ENCODE measurements at places on chromosomes 2 and 18. TPM values are rescaled to one million over a fixed set of nuclear protein-coding genes. Genes with fewer than 3 reads are reported as not detected.

The FIGN gene
- total RNA-seq: under 0.01 TPM

The RGPD8 gene
- 9.4 TPM for total RNA-seq

The XPO1 gene
- 68.9 TPM for total RNA-seq

The LIMS1 gene
- 198 TPM for total RNA-seq

The XDH gene
- total RNA-seq: 0.54 TPM

The TUBA4B gene
- total RNA-seq: not detected

GRCh38 chr2:212177724-212178123 lies 360.9 kb downstream of the ERBB4 start:
- DNase-seq: no peak

- DNase-seq: no peak
These were observed 32.4 kb upstream of the NCK2 start for GRCh38 chr2:105712166-105712915.

DNA sequence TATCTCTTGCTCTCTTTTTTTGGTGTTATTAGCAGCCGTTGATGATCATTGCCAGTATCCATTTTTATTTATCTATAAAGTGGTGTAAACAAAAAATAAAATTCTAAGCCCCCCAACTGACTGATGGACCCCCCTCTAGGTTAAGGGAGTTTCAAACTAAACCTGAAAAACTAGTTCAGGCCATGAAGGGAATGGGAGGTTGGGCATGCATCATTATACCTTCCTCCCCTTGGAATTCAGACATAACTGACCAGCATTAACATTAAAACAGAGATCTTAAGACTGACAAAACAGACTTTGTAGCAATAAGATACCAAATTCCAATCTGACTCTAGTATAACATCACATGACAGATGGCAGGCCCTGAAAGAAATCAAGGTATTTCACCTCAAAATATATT lies 20.2 kb downstream of the RALBP1 start:
- DNase-seq: no peak

DNA sequence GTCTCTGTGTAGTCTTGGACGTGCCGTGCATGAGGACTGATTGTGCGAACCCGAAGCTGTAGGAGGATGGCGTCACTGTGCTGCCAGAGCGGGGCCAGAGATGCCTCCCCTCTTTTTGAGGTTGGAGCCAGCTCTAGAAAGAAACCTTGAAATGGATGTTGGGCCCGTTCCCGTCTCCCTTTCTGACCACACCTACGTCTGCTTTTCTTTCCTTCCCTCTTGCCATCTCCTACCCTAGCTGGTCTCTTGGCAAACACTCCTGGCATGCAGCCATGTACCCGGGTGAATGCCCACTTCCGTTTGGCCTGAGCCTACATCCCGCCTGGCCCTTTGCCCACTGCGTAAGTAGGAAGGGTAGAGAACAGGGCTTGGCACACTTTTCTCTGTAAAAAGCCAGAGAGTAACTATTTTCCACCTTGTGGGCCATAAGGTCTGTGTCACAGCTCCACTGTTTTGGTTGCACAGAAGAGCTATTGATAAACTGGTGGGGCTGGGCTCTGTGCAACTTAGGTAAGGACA lies 37.4 kb downstream of the SH3BP4 start:
- peak; percentile 70 for DNase-seq

DNA sequence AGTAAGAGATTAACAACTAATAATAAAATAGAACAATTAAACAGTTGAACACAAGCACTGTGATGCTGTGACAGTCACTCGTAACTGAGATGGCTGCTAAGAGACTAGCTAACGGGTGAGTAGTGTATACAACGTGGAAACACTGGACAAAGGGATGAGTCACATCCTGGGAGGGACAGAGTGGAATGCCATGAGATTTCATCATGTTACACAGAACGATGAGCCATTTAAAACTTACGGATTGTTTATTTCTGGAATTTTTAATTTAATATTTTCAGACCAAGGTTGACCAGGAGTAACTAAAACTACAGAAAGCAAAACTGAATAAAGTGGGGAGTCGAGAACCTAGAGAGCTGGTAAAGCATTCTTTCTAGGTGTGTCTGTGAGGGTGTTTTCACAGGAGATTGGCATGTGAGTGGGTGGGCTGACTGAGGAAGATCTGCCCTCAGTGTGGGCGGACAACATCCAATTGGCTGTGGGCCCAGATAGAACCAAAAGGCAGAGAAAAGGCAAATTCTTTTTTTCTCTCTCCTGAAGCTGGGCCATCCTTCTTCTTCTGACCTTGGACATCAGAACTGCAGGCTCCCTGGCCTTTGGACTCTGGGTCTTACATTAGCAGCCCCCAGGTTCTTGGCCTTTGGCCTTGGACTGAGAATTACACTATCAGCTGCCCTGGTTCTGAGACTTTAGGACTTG lies 14.6 kb downstream of the TMSB10 start:
- no peak for DNase-seq

DNA sequence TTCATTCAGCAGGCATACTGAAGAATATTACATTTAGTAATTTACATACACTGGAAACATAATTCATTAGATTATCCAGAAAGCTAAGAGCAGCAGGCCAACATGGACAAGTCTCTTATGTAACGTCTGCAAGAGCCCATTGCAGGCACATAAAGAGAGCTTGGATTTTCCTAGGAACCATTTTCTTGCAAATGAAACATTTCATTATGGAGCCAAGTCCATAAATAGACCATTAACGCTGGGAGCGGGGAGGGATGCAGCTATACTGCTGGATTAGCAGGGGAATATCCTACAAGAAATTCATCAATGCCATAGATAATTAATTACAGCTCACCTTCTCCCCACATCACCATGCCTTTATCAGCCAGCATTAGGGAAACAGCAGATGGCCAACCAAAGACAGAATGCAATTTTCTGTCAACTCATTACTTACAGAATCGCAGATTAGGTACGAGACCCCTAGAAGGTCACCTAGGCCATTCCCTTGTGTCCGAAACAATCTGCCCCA lies 170.4 kb downstream of the C1D start:
- no peak for DNase-seq

DNA sequence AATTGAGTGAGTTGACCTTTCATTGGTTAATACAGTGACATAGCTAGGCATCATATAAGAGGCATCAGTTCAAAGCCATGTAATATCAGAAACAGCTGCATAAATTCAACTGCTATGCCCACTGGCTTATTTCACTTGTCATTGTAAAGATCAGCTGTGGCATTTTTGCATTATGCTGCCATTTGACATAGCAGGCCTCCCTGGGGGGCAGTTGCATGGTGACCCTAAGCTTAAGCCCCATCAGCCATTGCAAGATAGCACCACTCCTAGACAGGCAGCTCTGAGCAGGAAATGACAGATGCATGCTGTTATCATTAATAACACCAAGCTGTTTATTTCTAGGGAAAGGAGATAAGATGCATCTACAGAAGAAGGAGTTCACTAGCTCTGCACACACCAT lies 233.4 kb upstream of the CNTNAP5 start:
- DNase-seq: peak; percentile 31

DNA sequence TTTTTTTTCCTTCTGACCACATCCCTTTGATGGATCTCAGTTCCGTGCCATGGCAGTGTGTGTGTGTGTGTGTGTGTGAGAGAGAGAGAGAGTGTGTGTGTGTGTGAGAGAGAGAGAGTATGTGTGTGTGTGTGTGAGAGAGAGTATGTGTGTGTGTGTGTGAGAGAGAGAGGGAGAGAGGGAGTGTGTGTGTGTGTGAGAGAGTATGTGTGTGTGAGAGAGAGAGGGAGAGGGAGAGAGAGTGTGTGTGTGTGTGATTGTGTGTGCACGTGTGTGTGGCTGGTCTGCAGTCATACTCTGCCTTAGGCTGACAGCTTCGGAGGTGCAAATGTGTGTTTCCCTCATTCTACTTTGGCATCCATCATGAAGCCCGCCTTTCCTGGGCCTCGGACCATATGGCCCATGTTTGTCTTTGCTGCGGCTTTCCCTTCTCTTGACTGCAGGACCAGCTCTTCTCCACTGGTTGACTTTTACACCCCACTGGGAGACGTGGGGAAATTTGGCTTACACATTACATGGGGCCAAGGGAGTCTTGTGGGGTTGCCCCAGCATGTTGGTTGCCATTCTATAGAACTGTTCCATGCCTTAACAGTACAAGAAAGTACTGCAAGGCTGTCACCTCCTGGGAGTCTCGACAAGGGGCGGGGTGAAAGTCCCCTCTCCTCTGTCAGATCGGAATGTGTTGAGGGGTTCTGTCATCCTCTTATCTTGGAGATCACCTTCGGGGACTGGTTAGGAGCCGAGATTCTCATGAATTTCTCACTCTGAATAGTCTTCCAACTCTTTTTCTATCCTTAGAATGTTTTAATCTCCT lies 21.6 kb downstream of the TSN start:
- no peak for DNase-seq

- DNase-seq: peak; percentile 7
These were observed 36.3 kb downstream of the VWA3B start for GRCh38 chr2:98123286-98123685.

DNA sequence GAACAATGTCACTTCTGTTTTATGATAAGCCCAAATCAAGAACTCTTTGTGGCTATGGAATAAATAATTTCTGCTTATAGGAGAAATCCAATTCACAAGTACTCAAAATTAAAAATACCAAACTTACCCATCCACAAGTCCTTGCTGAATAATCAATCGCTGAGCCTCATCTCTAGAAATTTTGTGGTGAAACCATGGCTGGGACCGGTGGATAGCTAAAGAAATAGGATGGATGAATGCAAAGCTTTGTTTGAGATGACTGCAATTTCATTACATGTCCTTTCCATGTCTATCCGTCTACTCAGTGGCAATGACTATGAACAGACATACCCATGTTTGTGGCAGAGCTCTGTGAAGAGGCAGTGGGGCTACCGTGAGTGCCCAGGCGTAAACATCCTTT lies 124.4 kb downstream of the GRB14 start:
- DNase-seq: no peak

DNA sequence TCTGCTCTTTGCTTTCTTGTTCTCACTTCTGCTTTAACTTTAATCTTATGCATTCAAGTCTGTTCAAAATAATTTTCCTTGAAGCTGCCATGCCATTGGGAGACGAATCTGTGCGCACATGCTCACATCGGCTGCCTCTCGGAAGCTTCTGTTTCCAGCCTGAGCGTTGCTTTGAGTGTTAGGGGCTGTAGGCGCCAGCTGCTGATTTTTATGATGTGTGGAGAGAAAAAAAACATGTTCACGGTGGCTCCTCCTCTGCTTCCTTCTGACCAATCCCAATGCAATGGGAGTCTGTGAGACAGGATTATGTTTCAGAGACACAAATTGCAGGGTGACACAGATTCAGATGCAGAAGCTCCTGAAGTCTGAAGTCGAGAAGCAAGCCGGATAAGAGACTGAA lies at the start of gene MC4R:
MC4R (minus strand) TSS at position 180 of the 400 bp plus-strand sequence. CDS start 426 bp downstream, outside the sequence.
- DNase-seq: no peak

- no peak for DNase-seq
These were observed 74.2 kb upstream of the SERTAD2 start for GRCh38 chr2:64727843-64728463.

DNA sequence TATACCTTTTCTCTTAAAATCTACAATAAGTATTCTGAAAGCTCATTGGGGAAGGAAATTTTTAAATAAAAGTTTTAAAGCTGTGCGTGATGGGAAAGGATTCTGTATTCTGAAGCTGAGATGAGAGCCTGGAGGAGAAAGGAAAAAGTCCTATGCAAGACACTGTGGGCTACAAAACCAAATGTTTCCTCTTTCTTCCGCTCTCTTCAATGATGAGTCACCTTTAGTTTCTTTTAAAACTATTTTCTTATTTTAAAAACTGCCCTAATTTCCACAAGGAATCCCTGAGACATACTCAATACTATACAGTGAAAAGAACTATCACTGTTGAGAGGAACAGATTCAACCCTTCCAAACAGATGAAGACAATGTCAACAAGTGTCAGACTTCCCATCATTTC lies 87.4 kb downstream of the INO80D start:
- DNase-seq: no peak

- no peak for DNase-seq
These were observed 32.2 kb downstream of the MTERF4 start for GRCh38 chr2:241069821-241070281.

DNA sequence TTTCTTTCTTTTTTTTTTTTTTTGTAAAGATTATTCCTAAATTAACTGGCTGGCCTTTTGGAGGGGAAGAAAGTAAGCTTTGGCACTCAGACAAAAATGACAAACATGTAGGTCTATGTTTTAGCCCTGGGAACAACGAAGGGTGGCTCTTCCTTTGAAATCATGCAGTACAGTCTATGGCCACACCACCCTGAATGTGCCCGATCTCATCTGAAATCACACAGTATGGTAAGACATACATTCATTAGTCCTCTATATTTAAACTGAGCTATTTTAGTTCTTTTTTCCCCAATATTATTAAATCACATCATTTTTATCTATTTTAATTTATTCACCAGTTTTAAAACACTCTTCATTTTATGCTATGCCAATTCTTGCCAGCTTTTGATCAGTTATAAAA lies 48.2 kb downstream of the PLA2R1 start:
- DNase-seq: no peak

GRCh38 chr2:23530206-23530908 lies 145.4 kb downstream of the KLHL29 start:
- no peak for DNase-seq

GRCh38 chr2:68974251-68974650 lies at the start of gene GKN1:
TSS of gene GKN1 (plus strand) at chr2:68974636. CDS start at chr2:68974678, 42 bp downstream.
- no peak for DNase-seq

DNA sequence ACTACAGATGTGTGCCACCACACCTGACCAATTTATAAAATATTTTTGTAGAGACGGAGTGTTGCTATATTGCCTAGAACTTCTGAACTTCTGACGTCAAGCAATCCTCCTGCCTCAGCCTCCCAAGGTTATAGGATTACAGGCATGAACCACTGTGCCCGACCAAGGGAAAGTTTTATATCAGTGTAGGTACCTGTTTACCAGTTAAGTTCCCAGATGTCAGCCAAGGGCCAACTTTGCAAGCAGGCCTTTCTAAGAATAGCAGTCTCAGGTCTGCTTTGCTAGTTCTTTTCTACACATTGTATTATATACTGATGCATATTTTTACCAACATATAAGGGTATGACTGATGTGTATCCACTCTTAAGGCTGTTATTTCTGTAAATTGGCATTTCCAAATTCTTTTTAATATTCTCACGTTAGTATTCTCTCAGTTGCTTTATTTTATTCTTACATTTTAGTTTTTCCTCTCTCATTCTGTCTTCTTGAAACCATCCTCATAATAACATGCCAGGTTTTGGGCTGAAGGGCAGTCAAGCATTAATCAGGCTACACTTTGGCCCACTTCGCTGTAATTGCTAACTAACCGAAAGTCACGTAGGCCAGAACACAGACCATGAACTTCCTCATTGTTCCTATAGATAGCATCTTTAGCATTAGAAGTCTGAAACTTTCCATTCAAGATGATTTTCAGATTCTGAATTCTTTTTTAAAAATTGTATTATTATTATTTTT lies 25.0 kb upstream of the CXXC1 start:
- DNase-seq: no peak

- no peak for DNase-seq
These were observed 852.2 kb downstream of the LRRTM4 start for GRCh38 chr2:76669966-76670465.

GRCh38 chr2:73175663-73176204 lies 26.6 kb upstream of the NOTO start:
- DNase-seq: peak; percentile 36

DNA sequence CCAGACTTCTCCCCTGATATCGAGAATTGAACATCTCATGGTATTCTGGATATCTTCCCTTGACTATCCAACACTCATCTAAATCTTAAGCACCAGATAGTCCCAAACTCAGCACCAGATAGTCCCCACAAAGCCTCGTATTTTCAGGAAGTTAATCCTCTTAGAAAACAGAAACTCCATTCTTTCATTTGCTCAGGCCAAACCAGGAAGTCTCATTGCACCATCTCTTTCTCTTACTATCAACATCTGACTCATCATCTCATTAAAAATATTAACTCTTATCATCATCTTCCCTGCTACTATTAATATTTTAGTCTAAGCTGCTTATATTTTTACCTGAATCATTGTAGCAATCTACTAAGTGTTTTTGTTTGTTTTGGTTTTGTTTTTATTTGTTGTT lies 286.4 kb downstream of the GALNT13 start:
- no peak for DNase-seq

Data from hematopoietic multipotent progenitor cell (in vitro differentiated cells).